ENCODE measurements at places on chromosomes 2 and 18.
A peak's percentile ranks its signal among the peaks of the same experiment; 100 is the strongest.

GRCh38 chr2:234134496-234134895, 84.0 kb downstream of the SPP2 start:
- DNase-seq = no peak

DNA sequence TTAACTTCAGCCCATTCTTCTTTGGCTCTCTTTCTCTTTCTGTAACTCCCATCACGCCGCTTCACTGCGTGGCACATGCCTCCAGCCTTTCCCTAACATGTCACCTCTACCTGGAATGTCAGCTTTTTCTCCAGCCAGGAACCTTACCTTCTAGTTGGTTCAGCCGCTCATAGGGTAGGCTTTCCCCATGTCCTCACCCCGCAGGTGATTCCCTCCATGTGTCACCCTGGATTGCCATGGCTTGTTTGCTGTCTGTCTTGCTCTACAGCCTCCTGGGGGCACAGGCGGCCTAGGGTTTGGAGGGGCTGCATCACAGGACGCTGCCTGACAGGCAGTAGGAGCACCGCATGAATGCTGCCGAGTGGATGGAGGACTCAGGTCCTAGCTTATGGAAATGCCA, 39.2 kb downstream of the ARHGEF4 start:
- no peak for DNase-seq

DNA sequence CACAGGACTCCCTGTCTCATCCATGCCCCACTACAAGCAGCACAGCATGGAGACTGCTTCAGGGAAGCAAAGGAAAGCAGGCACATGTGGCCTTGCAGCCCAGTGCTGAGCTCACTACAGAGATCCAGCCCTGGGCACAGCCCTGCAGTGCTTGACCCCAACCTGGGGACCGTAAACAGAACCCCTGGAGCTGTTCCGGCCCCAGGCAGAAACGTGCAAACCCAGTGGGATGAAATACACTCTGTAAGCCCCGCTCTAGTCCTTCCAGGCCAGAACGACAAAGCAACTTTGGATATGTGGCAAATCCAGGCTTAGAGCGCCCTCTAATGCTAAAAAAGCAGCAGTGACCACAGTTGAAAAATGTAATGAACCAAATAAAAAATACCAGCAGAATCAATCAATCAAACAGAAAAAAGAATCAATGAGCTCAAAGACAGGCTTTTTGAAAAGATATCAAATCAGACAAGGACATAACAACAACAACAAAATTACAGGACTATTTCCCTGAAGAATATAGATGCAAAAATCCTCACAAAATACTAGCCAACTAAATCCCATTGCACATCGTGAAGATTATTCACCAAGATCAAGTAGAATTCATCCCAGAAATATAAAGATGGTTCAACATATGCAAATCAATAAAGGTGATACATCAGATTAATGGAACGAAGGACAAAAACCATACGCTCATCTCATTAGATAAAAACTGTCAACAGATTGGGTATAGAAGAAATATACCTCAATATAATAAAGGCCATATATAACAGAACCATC, 45.6 kb downstream of the ZNF519 start:
- DNase-seq = no peak

GRCh38 chr2:84807063-84807485, 73.8 kb downstream of the TRABD2A start:
- DNase-seq = peak; percentile 97

- DNase-seq = no peak
Measured at GRCh38 chr2:133377599-133377998, 190.7 kb downstream of the NCKAP5 start.

All from HFFc6 (cell line).